KG1 (cell line): ENCODE measurements at places on chromosomes 13 and 19.
A peak's percentile ranks its signal among the peaks of the same experiment; 100 is the strongest.

- DNase-seq = no peak
Measured at GRCh38 chr13:97344265-97345175, 89.4 kb upstream of the RAP2A start.

GRCh38 chr13:25682276-25682675 lies 310.5 kb downstream of the ATP8A2 start:
- DNase-seq = no peak

DNA sequence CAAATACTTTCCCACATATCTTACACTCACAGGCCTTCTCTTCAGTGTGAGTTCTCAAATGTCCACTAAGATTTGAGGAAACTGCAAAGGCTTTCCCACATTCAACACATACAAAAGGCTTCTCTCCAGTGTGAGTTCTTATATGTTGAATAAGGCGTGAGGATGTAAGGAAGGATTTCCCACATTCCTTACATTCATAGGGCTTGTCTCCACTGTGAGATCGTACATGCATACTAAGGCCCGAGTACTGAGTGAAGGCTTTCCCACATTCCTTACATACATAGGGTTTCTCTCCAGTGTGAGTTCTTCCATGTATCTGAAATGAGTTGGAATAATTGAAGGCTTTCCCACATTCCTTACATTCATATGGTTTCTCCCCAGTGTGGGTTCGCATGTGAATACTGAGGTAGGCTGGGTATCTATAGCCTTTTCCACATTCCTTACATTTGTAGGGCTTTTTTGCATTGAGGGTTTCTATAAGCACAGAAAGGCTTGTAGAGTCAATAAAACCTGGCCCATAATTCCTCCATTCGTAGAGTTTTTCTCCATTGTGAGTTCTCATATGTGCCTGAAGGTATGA lies 9.6 kb downstream of the ZNF426 start:
- no peak for DNase-seq

DNA sequence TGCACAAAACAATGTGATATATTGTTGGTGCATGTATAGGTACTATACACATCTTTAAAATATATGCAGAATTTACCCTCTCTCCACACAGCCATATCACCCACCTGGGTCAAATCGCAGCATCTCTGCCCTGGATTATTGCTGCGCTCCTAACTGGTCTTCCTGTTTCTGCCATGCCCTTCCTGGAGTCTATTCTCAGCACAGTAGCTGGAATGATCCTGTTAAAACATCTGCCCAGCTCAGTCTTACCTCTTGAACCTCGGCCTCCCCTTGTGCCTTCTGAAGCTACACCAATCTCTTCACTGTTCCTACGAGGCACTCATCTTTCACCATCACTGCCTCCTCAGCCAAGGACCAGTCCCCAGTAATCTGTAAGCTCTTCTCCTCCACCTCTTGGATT lies 25.5 kb upstream of the TNFRSF19 start:
- DNase-seq = no peak

DNA sequence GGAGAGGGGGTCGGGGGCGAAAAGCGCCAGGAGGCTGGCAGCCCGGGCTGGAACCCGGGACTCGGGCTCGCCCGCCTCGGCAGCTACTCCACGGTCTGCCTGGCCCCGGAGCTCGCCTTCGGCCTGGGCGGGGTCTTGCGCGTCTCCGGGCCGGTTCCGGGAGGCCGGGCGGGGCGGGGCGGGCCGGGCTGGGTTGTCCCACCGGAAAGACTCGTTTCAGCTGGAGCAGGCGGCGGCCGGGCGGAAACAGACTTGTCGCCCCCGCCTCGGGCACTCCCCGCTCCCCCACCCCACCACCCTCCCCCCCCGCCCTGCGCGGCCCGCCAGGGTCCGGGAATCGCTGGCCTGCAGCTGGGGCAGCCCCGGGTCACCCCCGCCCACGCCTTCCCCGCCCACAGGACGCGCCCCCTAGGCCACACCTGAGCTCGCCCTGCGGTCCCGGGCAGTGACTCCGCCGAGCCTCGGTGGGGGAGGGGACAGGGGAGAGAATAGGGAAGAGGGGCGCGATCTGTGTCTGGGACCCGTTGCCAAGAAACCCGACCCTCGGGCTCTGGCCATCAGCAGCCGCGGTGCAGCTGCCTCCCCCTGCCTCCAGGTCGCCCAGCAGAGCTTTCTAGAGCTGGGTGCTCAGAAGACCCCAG lies 109.4 kb downstream of the KCTD15 start:
- DNase-seq = no peak

- DNase-seq = no peak
Measured at GRCh38 chr19:16928351-16928750, 39.6 kb downstream of the F2RL3 start.

GRCh38 chr13:73334445-73334844 lies 275.6 kb downstream of the KLF5 start:
- no peak for DNase-seq

DNA sequence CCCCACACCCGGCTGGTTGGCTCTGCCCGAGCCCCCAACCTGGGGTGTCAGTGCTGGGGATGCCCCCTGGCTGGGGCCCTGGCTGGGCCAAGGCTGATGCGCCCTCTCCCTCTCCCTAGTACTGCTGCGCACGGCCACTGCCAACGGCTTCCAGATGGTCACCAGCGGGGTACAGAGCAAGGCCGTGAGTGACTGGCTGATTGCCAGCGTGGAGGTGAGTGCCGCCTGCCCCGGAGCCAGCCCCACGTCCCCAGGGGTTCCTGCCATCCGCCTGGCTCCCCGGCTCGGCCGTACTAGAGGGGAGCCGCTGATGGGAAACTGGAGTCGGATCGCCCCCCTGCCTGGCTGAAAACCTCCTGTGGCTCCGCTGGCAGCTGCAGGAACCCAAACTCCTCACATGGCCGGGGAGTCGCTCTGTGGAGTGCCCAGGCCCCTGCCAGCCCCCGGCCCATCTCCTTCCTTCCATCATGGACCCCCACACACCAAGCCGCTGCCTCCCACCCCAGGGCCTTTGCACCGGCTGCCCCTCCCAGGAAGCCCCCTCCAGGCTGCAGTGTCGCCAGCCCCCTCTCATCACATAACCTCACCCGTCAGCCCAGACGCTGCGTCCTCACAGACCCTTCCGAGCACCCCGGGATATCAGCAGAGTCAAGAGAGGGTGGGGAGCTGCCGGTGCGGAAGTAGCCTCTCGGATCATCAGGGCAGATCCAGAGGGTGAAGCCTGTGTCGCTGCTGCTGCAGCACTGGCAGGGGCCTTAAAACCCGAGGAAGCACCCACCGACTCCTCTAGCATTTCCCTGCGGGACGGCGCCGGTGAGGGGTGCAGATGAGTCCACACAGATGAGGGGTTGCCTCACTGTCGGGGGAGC lies 10.6 kb downstream of the NCLN start:
- no peak for DNase-seq

- no peak for DNase-seq
Measured at GRCh38 chr19:11338569-11339253, 746 bp downstream of the RAB3D start.

- no peak for DNase-seq
Measured at GRCh38 chr13:84677836-84678235, 795.6 kb upstream of the SLITRK1 start.

GRCh38 chr19:15378534-15379082 lies 979 bp downstream of the AKAP8 start:
- peak; percentile 15 for DNase-seq

DNA sequence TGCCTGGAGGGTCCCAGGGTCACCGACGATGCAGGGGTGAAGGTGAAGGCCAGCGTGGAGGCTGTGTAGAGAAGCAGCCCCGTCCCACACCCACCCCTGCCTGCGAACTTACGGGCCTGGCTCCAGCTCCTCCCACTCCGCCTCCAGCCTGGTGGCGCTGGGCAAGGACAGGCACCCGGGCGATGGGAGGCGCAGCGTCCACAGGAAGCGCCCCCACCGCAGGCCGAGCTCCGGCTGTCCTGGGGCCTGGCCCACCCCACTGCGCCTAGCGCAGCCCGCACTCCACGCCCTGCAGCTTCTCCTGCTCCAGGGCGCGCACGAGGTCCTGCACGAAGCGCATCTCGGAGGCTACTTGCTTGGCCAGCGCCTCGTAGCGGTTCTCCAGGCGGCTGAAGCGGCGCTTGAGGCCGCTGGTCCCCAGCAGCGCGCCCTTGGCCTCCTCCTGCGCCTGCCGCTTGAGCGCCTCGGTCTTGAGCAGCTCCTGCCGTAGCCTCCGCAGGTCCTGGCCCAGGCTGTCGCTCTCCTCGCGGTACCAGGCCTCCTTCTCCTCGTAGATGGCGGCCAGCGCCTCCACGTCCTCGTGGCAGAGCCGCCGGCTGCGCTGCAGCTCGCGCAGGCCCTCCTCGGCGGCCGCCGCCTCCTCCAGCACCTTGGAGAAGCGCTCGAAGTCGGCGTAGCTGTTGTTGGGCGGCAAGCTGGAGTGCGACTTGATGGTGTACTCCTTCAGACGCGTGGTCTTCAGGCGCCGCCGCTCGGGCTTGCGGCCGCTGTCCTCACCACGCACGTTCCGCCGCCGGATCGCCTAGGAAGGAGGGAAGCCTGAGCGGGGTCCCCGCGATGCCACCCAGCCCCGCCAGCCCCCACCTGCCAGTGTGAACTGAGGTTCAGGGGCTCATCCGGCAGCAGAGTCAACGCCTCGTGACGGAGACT lies 11.8 kb downstream of the DAPK3 start:
- DNase-seq = no peak

- no peak for DNase-seq
Measured at GRCh38 chr19:19171821-19172532, 1.9 kb upstream of the MEF2B start.

DNA sequence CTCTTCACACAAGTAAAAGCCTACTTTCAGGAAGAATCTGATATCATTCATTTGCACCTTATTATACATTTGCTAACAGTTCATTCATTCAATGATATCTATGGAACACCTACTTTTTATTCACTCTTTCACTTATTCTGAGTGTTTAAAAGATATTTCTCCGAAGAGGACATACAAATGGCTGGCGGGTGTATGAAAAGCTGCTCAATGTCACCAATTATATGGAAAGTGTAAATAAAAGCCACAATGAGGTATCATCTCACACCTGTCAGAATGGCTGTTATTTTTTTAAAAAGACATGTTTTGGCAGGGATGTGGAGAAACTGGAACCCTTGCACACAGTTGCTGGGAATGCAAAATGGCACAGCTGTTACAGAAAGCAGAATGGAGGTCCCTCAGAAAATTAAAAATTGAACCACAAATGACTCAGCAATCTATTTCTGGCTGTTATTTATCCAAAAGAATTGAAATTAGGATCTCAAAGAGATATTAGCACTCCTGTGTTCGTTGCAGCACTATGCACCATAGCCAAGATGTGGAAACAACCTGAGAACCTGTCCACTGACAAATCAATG lies 127.6 kb upstream of the IRS2 start:
- DNase-seq = no peak

DNA sequence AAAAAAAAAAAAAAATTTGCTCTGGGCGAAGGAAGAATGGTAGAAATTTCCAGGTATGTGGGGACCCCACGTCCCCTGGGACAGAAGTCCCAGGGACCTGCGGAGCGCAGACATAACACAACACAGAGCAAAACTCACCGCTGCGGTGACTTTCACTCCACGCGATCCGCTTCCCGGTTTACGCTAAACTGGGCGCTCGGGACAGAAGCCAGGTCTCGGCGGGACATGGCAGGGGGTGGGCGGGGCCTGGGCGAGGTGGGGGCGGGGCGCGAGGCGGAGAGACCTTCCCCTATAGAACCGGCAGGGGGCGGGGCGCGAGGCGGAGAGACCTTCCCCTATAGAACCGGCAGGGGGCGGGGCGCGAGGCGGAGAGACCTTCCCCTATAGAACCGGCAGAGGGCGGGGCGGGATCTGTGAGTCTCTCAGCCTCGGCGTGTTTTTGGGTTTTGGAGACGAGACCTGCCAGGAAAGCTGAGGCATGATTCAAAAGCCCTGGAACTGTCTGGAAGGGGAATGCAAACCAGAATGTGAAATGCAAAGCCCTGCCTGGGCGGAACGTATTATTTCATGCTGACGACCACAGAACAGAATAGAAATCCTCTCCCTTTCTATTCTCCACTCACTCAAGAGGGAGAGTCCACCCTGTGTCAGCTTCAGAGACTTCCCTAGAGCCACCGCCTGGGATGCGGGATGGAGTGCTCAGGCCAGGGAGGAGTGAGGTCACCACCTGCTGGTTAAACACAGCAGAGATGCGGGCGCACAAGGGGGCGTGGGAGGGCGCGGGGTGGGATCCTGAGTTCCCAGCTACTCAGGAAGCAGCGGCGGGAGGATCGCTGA lies 20.2 kb upstream of the ERVV-1 start:
- peak; percentile 50 for DNase-seq

DNA sequence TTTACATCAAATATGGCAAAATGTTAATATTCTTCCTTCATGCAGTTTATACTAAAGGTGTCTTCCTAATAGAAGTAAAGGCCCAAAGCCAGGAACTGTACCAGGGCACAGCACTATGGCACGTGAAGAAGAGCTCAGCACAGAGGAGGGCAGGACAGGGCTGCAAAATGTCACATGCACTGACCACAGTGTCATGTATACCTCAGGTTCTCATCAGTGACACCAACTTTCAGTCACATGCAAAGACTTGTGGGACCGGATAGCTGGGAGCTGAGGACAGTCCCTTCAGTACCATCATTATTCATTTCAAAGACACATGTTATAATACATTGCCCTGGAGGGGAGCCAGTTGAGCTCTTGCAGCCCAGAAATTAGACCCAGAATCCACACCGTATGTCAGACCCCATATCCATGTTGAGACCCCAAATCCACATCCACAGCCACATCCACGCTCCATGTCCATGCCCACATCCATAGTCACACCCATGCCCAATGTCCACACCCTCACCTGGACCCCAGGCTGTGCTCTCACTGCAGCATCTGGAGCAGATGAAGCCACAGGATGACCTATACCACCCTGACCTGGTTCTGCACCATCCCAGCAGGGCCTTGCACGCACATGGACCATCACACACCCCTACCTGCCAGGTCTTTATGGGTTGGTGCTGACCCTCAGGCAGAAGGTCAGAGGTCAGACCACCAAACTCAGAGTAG lies 111.8 kb downstream of the TUBA3C start:
- DNase-seq = no peak

DNA sequence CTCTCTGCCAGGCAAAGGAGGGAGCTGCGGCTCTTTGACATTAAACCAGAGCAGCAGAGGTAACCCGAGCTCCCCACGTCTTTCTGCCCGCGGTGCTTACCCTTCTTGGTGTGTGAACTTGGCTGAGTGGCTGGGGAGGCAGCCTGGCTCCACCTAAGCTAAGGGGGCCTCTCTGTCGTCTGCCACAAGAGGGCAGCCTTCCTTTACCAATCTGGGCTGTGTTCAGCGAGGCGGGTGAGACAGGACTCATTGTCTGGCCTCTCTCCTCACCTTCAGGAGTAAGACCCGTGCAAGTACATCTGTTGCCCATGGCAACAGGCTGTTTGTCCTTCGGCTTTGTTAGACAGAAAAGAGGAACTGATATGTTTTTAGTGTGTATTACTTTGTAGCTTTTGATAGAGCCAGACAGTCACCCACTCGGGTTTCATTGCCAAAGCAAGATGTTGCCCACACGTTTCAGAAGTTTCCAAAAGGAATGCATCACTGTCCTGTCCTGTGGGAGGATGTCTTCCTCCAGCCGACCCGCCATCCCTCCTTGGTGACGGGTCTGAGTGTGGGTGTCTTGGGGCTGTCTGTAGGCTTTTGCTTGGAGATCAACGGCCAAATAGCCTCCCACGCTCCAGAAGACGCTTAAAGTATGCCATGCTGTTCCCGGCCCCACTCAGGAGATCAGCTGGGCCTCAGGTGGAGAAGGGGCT lies 4.6 kb downstream of the POP4 start:
- peak; percentile 35 for DNase-seq
